Posterior cingulate gyrus (tissue), 11 donors: ENCODE measurements at places on chromosomes 16 and 17.

DNA sequence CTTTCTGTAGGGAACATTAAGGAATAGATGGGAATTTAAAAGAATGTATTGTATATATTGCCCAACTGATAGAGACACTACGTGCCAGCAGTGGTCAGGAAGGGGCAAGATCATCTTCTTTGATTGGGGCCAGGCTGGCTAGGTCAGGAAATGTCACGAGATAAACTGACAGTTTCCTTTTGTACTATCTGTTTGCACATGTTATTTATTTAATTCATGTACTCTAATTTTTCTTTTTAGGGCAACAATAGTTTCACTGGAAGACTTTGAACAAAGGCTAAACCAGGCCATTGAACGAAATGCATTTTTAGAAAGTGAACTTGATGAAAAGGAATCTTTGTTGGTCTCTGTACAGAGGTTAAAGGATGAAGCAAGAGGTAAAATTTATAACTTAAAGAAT lies 12.6 kb downstream of the NDEL1 start:
- DNase-seq = no peak

- no peak for DNase-seq
Measured at GRCh38 chr17:66002063-66002585, 189.8 kb downstream of the CEP112 start.

DNA sequence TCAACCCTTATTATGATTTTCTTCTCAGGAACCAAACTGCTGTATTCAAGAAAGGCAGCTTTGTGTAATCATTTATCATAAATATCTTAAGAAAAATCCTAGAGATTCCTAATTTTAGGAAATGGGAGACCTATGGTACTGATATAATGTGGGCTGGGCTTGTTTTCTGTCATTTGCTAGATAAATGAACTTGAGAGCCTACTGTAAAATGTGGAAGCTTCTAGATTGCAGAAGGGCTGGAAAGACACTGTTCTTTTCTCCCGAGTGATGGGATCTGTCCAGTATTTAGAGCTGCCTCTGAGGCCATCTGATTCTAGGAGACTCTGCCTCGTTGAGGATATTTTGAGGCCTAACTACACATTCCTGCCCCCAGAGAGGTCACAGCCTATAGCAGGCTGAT lies 19.9 kb upstream of the STH start:
- DNase-seq = no peak

GRCh38 chr16:88534638-88535190 lies 35.5 kb upstream of the ZC3H18 start:
- no peak for DNase-seq

DNA sequence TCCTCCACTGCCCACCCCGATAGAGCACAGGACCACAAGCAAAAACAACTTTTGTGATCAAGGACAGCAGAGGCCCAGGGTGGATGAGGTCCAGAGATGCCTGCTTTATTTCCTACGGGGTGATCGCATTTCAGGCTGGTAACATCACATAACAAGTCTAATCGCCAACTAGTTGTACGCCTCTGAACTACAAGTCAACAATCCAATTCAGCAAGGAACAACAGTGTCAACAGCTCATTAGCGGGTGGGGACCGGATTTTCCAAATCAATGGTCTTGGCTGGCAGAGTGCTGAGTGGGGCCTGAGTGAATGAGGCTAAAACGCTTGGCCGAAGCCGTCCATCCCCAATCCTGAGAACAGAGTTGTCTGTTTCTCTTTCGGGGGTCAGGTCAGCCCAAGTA lies 17.1 kb downstream of the MRM3 start:
- DNase-seq = no peak

DNA sequence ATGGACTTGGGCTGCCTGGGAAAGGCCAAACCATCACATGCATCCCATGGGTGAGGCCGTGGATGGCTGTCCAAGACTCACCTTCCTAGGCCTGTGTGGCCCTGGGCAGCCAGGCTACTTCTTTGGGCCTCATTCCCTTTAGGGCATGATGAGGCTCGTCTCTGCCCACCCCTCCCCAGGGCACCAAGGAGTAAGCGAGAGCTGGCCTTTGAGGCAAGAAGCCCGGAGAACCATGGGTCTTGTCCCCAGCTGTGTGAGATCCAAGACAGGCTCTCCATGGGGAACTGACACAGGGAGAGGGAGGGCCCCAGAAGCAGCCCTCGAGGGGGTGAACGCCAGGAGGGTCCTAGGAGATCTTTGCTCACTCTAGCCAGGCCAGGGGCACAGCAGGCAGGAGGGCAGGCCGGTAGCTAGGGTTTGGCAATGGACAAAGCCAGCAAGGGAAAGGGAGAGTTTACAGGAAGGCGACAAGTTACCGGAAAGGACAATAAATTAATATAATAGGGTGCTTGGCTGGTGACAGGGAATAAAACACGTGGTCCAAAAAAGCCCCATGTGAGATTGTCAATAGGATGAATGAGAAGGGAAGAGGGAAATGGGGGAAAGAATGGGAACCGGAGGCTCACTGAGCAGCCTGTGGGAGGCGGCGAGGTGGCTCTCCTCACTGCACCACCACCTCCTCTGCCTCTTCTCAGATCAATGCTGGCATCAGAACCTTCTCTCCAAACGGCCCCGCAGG lies 119.1 kb downstream of the SDK2 start:
- no peak for DNase-seq

GRCh38 chr17:77212833-77213777 lies 72.3 kb downstream of the SEC14L1 start:
- DNase-seq = peak; percentile 50

GRCh38 chr17:40105861-40106759 lies 5.7 kb upstream of the NR1D1 start:
- no peak for DNase-seq

DNA sequence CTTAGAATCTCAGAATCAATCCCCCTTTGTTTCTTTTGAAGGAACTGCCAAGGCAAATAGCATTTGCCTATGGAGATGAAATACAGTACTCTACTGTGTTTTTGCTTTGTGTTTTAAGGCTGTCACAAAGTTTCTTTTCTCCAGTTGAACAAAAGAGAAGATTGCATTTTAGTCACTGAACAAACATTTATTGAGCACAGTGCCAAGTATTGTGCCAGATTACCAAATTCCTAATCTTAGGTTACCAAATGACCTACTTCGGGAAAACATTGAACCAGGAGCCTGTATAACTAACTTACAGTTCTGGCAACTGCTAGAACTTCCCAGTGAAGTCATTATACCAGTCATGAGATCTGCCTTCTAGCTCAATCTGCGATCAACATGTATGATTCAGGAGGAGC lies 3.0 kb upstream of the UBB start:
- no peak for DNase-seq
